ENCODE measurements at places on chromosomes 16 and 17.
A peak's percentile ranks its signal among the peaks of the same experiment; 100 is the strongest.

- no peak for DNase-seq
Observed at GRCh38 chr17:4118015-4118743, 24.7 kb downstream of the ZZEF1 start.

DNA sequence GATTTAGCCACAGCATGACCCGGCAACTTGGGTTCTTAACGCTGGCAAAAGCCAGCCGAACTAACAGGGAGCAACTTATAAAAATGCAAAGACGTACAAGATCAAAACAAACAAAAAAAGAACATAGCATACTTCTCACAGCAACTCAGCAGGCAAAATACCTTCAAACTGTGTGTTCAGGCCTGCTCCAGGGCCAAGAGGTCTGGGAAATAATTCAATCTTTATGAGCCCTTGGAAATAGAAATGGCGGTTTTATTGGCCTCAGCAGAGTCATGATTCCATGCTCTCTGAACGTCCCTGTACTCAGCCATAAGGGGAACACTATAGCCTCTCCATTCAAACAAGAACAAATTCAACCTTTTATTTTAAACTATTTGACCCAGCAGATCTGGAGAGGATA is 101.3 kb upstream of the C17orf78 start:
- no peak for DNase-seq

- no peak for DNase-seq
Observed at GRCh38 chr16:85457366-85457765, 155.8 kb upstream of the GSE1 start.

DNA sequence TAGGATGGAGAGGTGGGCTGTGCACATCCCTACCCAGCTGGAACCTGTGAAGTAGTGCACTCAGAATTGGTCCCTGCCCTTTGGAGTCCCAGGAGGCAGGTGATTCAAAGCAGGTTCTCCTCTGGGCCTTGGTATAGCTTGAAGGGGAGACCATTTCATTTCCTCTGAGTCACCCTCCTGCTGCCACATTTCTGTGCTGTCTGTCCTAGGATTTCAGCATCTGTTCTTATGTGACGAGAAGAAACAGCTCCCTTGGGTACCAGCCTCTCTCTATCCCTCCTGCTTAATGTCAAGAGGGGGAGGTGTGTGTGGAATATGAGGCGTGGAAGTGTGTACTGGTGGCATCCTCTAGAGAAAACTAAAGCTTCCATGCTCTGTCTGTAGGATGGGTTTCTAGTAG is 5.0 kb upstream of the NFE2L1 start:
- DNase-seq, result no peak

- DNase-seq, result no peak
Observed at GRCh38 chr17:39122991-39123390, 28.4 kb downstream of the PLXDC1 start.

GRCh38 chr17:29180788-29181160 is 576 bp upstream of the MYO18A start:
- DNase-seq, result no peak

DNA sequence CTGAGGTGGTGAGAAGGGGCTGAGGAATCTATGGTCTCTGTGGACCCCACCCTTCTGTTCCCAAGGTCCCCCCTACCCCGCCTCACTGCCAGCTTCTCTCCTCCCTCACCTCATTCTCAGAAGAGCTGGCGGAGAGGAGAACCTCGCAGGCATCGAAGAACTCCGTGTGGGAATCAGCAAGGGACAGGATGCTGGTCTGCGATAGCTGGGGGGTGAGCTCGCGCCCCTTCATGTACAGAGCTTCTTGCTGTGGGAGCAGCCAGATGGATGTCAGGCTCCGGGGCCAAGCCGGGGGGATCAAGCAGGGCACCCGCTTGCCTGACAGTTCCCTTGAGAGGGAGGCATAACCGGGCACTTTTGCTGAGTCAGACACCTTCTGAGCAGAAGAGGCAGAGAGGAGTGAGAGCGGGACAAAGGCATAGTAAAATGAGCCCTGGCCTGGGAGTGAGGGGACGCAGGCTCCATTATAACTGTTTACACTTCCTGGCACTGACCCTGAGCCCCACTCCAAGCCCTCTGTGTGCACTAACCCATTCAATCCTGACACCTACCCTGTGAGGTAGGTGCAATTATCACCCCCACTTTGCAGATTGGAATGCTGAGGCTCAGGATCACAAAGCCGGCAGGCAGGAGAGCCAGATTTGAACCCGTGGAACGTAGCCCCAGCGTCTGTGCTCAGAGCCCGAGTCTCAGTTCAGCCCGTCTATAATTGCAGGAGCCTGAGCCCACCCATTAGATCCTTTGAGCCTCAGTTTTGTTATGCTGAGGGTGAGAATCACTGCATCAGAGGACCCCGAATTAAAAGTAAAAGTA is 6.3 kb downstream of the OSBPL7 start:
- DNase-seq, result no peak

DNA sequence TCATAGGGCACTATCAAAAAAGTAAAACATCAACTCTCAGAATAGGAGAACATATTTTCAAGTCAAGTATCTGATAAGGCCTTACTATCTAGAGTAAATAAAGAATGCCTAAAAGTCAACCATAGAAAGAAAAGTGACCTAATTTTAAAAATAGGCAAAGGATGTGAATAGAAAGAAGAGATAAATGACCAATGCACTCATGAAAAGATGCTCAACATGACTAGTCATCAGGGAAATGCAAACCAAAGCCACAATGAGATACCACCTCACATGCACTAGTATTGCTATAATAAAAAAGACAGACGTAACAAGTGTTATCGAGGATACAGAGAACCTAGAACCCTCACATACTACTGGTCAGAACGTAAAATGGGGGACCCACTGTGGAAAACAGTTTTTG is 90.8 kb downstream of the DYNLRB2 start:
- no peak for DNase-seq

- DNase-seq, result no peak
Observed at GRCh38 chr16:55976815-55977214, 101.6 kb upstream of the CES5A start.

GRCh38 chr17:17849845-17850373 is 13.1 kb upstream of the SREBF1 start:
- no peak for DNase-seq

GRCh38 chr17:79544142-79544914 is 66.5 kb downstream of the RBFOX3 start:
- no peak for DNase-seq

DNA sequence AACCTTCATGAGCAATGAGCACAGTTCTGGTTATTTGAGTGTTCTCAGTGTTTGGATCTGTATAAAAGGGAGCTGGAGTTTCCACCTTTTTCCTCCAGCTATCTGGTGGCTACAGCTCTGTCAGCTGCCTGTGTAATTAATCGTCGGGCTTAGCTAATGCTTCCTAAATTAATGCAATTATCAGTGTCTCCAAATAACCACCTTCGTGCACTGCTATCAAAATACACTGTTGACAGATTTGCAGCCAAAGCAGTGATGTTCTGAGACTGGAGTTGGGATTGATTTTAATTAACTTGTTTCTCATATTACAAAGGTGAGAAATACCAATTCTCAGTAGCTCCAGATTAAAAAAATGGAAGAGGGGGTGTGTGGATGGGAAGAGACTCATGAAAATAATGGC is 325.8 kb downstream of the CBLN1 start:
- DNase-seq, result no peak

DNA sequence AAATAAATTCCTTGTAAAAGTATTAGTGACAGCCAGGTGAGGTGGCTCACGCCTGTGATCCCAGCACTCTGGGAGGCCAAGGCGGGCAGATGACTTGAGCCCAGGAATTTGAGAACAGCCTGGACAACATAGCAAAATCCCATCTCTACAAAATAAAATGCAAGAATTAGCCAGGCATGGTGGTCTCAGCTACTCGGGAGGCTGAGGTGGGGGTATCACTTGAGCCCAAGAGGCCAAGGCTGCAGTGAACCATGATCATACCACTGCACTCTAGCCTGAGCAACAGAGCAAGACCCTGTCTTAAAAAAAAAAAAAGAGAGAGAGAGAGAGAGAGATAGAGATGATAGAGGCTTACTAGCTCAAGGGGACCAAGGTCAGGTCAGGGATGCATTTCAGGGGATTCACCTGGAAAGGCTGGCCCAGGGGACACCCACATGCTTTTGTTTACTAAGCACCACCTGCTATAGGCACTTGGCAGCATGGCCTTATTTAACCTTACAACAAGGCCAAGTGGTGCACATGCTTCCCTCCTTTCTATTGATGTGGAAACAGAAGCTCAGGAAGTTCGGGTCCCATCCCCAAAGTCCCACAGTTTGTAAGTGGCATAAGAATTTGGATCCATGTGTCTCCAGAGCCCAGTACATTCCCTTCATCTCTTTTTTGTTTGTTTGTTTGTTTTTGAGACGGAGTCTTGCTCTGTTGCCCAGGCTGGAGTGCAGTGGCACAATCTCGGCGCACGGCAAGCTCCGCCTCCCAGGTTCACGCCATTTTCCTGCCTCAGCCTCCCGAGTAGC is 12.4 kb upstream of the SRCIN1 start:
- DNase-seq, result no peak

GRCh38 chr16:70434484-70435260 is 4.2 kb downstream of the ST3GAL2 start:
- DNase-seq, result no peak

GRCh38 chr17:71428897-71429296 is 691.9 kb upstream of the SOX9 start:
- DNase-seq, result no peak

DNA sequence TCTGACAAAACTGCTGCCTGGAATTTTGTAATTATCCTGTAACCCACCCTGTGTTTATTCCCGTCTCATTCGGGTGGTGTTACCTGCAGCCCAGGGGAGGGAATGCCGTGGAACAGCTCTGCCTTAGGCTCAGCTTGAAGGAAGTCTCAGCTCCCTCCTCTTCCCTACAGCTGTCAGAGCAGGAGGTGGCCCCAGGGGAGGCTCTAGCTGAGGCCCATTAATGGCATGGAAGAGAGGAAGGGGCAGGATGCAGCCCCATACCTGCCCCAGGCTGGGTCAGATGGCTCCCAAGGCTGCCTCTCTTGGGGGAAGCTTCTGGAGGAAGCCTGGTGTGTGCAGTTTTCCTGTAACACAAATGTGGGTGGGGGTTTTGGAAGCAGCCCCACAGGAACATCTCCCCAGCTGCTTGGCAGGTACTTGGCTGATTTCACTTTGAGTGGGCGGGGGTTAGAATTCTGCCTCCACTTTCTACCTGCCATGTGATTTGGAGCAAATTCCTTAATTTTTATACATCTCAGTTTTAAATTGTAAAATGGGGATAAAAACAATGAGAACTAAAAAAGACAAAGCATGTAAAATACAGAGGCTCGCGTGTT is 103.9 kb downstream of the MGAT5B start:
- no peak for DNase-seq

GRCh38 chr16:50697881-50698767 is 4.7 kb downstream of the NOD2 start:
- DNase-seq, result no peak

DNA sequence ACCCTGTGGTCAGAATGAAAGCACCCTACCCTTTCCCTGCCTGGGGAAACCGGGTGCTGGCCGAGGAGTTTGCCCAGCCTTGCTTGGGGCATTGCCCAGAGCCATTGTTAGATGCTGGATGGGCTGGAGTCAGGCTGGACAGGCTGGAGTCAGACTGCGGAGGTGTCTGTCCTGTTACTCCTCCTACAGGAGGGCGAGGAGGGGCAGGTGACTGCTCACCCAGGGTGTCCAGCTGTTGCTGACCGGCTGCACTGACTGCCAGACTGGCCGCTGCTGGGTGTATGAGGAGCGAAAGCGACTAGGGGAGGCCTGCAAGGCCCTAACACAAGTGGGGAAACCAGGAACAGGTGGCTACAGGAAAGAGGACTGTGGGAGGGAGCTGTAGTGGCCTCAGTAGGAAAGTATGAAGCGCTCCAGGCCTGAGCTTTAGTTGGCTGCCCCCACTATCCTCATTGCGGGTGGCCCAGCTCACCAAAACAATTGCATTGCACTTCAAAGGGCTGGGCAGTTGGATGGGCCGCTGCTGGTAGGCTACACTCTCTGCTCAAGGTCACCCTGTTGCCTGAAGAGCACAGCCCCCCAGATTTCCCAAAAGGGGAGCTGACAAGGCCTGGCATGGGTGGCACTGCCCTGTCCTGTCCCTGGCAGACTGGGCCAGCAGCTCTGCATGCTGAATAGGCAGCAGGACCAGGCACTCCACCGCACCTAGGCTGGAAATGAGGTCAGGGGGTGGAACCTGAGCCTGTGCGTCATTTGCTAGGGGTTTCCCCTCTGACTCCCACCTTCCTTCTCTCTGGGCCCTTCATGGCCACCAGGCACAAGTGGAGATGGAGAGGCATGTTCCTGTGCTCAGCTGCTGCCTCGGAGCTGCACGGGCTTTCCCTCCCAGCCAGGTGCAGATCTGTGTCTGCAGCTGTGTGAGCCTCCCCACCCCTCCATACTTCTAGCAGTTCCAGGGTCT is 18.4 kb downstream of the LDHD start:
- DNase-seq, result peak; percentile 94

GRCh38 chr17:51702963-51703360 is 442.6 kb downstream of the UTP18 start:
- DNase-seq, result no peak

DNA sequence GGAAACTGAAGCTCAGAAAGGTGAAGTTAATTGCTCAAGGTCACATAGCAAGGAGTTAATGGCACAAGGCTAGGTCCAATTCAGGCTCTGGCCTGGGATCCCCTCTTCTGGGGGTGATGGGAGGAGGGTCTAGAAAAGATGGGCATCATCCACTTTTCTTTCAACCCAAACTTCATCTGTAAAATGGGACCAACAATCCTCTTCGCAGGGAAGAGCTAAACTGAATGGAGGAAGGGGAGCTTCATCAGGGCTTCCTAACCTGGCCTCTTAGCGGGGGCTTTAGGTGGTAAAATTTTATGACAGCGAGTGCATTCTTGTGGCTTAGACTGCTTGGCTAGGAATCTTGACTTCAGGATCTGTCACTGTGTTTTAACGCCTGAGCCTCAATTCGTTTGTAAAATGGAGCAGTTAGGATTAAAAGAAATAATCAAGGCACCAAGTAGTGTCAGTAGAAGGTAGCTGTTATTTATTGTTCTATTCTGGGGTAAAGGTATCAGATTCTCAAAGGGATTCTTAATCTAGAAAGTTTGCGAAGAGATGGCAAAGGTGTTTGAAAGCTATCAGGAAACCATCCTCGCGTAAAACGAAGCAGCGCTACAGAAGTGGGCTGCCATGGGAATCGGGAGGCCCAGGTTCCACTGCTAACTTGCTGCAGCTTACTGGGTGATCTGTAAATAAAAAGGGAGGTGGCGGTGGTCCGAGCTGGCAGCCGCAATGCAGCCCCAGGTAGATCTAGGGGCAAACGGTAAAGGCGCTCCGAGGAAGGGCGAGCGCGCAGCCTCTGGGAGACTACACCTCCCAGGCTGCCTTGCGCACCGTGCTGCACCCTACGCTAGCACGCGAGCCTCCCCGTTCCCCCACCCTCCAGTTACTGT is 1.5 kb upstream of the SRCAP start:
- DNase-seq, result no peak
